Left renal pelvis (tissue), 4 donors: ENCODE measurements at places on chromosomes 3 and 15. TPM values are rescaled to one million over a fixed set of nuclear protein-coding genes. Genes with fewer than 3 reads are reported as not detected.

SRGAP3 gene
- 16.5 TPM for polyA plus RNA-seq

LSAMP gene
- polyA plus RNA-seq: 13.3 TPM

EOMES gene
- 0.06 TPM for polyA plus RNA-seq

EFHB gene
- polyA plus RNA-seq: 0.42 TPM

SEMA3F gene
- 91.6 TPM for polyA plus RNA-seq

NMNAT3 gene
- 4.5 TPM for polyA plus RNA-seq

VEPH1 gene
- polyA plus RNA-seq: 68.0 TPM

CPNE4 gene
- 0.73 TPM for polyA plus RNA-seq

ARHGEF3 gene
- polyA plus RNA-seq: 75.5 TPM

DNA sequence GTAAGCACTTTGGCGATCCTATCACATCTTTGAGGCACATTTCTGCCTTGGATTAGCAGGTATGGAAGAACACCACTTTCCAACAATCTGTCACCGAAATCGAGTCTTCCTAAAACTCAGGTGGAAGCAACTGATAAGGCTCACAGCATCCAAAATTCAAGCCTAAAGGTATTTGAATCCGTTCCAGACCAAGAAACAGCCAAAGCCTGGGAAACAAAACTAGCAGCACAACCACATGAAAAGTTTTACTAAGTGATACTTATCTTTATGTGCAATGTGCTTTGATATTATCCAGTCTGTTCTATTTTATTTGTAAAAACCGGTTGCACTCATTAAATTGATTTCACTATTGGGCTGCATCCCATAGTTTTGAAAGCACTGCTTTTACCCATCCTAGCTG is 40.5 kb upstream of the FAM174B start:
- DNase-seq: no peak

DNA sequence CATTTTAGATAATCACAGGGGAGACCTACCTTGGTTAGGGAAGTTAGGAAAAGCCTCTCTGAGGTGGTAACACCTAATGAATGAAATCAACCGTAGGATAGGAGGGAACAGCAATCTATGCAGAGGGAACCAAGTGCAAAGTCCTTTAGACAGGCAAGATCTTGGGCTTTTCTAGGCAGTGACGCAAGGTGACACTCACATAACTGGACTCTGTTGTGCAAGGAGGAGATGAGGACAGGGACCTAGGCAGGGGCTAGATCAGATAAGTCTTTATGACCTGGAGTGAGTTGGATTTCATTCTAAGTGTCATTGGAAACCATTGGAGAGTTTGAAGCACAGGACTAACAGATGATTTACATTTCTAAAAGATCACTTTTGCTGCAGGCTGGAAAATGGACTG is 4.6 kb upstream of the LMOD3 start:
- no peak for DNase-seq

- DNase-seq: no peak
These were observed 136.9 kb downstream of the NUP210 start for GRCh38 chr3:13282986-13283876.

DNA sequence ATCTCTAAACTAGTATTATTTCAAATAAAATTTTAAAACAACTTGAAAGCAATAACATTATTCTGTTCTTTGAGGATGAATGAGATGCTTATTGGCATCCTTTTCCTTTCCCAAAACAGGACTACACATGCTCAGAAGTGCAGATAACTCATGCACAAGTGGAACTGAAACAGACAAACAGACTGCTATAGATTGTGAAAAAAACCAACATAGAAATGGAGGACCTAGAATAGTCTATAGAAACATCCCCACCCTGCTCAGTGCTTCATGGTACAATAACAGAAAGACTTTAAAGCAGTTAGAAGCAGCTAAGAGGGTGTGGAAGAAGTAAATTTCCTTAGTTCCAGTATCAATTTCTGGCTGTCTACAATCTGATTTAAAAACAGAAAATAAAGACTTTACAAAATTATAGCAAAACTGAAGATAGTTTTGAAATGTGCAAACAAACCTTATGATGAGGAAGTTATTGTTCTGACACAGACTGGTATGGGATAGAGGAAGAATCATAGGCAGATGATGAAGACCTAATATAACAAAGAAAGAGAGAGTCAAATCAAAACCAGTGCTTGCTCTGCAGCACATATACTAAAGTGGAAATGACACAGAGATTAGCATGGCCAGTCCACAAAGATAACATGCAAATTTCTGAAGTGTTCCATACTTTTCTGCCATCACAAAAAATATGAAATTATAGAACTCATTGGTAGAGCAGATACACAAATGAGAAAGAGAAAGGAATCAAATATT is 1025.4 kb downstream of the SQOR start:
- no peak for DNase-seq

DNA sequence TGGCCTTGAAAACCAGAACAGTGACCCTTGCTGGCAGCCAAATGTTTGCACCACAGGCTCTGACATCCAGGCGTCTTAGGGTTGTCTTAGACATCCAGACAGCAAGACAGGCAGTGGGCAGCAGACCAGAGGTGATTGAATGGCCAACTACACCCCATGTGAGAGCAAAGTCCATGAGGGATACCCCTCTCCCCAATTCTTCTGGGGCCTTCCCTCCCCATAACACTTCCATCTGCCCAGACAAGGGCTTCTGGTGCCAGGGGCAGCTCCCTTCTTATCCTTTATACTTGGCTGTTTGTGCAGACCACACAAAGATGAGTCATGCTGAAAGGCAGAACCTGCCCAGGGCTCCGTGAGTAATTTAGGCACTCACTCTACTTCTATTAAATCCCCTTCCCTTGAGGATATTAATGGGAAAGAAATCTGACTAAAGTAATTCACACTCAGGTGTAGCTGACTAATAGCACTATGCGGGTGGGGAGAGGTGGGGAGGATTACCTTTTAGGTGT is 257.9 kb downstream of the UACA start:
- no peak for DNase-seq

DNA sequence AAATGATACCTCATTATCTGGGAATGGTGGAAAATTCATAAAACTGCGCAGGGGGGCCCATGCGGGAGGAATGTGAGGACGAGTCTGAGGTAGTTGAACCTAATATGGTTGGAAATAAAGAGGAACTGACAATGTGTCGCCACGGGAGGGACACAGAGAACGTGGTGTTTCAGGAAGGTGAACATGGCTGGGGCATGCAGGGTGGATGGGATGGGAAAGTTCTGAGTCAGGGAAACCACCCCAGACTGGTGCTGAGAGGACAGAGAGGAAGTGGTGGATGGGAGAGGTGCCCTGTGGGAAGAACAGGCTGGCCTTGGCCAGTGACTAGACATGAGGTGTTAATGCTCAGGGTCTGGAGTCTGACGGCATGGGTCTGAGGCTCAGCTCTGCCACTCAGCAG is 137.1 kb upstream of the WNT5A start:
- no peak for DNase-seq

- no peak for DNase-seq
These were observed 3.6 kb downstream of the KLHL6 start for GRCh38 chr3:183551930-183552329.

- DNase-seq: no peak
These were observed 8.4 kb downstream of the SKIC8 start for GRCh38 chr15:78291052-78291451.

DNA sequence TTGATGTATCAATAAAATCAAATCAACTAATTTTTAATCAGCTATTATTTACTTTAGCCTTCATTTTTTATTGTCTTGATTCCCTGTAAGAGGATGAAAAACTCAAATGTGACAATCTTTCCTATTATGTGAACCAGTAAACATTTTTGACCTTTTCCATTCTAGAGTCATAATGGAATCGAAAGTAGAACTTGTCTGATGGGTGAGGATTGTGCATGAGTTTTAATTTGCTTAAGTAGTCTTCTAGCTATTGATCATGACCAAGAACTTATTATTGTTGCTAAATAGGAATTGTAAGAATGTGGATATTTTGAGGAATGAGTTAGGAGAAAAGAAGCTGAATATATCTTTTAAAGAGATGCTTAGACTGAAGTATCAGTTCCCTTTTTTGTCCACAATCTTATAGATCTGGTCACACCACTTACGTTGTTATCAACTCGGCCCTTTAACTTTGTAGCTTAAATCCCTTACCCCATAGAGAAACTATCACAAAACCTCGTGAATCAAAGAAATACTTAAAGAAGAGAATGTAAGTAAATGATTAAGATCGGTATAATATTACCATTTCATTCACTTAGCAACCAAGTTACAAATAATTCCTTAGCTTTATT is 147.3 kb downstream of the TP63 start:
- DNase-seq: no peak

- DNase-seq: no peak
These were observed 1.3 kb downstream of the DNAH1 start for GRCh38 chr3:52317208-52318000.

DNA sequence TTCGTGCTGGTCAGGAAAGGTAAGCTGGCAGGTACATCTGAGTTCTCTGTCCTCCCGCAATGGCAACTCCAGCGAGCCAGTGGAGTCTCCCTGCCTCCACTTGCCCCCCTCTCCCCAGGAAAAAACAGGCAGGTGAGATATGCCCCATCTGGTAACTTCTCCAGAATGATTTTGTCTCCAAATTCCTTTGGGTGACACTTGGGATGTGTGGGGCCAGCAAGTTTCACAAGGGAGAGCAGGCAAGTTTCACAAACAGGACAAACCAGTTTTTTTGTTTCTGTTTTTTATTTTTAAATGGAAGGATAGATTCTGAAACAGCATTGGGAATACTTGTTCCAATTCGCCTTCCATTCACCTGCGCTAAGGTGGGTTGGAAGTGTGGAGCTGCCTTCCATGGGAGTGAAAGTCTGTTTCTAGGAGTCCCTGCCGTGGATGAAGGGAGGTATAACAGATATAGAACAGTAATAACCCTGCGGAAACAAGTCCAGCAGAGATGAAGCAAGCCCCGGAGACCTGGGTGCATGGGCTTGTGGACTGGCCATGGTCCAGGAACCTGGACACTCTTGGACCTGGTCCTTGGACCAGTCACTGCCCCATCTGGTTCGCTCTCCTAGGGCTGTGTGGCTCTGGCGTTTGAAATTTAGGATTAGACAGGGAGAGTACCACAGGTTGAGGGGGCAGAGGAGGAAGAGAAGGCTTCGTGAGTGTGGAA is 22.9 kb upstream of the KIF23 start:
- DNase-seq: no peak

- no peak for DNase-seq
These were observed 130.0 kb downstream of the ASB7 start for GRCh38 chr15:100732211-100733055.

DNA sequence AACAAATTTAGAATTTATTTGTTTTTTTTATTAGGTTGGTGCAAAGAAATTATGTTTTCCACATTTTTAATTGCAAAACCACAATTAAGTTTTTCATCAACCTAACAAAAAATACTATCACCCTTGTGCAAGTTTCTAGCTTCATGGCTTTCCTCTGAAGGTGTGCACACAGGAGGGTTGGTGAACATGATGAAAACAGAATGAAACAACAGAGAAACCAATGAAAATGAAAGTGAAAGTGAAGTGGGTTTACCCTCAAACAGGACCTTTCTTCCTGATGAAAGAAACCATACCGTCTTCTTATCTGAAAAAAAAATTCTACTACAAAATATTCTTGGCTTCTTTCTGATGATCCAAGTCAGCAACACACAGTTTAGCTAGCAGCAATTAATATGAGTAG is 71.9 kb upstream of the FEZF2 start:
- DNase-seq: no peak

DNA sequence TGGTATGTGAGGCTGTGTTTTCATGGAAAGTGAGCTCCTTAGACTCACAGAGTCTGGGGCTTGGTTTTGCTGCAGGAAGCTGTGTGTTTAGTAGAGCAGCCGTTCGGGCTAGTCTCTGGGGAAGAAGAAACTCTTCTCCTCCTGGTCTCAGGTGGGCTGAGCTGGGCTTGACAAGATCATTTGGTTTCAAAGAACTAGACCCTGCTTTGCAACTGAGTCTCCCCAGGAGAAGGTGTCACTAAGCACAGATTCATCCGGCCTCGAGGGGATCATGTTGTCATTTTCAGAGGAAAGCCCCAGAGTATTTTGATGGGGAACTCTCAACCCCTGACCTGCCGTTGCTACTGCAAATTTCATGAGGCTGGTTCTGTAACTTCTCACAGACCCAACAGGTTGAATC is 188.5 kb downstream of the FAM43A start:
- DNase-seq: no peak

- DNase-seq: no peak
These were observed 837.4 kb downstream of the CADM2 start for GRCh38 chr3:85796140-85796539.

DNA sequence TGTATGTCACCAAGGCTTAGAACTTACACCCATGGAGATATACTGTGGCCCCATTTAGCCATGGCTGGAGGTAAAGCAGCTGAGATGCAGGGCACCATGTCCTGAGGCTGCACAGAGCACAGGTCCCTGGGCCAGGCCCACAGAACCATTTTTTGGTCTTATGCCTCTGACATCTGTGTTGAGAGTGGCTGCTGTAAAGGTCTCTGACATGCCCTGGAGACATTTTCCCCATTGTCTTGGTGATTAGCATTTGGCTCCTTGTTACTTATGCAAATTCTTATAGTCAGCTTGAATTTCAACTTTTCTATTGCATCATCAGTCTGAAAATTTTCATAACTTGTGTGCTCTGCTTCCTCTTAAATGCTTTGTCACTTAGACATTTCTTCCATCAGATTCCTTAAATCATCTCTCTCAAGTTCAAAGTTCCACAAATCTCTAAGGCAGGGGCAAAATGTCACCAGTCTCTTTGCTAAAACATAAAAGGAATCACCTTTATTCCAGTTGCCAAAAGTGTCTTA is 701.3 kb downstream of the EPHA3 start:
- no peak for DNase-seq

GRCh38 chr3:32335365-32336112 is 56.1 kb upstream of the CMTM7 start:
- no peak for DNase-seq

- no peak for DNase-seq
These were observed 31.9 kb downstream of the SH3BP5 start for GRCh38 chr3:15300323-15301078.

GRCh38 chr3:126644615-126645014 is 10.3 kb downstream of the TXNRD3 start:
- no peak for DNase-seq

GRCh38 chr15:28985691-28986090 is 99.9 kb downstream of the APBA2 start:
- no peak for DNase-seq

DNA sequence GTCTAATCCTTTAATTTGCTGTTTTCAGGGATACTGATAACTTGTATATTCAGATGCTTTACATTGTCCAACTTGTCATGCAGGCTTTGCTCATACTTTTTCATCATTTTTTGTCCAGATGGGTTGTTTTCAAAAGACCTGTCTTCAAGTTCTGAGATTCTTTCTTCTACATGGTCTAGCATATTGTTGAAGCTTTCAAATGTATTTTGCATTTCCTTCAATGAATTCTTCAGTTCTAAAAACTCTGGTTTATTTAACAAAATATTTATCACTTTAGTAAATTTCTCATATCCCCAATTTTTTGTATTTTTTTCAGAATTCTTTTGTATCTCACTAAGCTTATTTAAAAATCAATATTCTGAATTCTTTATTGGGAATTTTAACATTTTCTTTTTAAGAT is 388.3 kb upstream of the IL12A start:
- DNase-seq: no peak

DNA sequence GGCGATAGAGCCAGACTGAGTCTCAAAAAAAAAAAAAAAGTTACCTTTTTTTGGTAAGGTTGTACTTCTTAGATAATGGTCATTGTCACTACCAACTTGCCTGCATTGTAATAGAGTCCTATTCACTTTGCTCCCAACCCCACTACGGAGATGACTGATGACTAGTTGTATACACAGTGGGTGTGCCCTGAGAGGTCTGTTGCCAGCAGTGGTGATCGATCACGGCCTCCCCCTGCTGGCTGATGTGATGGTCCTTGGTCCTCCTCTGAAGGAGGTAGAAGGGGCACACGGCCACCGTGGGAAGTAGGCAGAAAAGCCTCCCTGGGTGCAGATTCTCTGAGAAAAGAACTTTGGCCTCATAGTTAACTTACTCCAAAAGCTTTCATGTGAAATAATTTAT is 10.7 kb downstream of the GCNT3 start:
- DNase-seq: no peak
